ENCODE measurements at places on chromosomes 6 and 20.

GRCh38 chr6:82616386-82617028 is 252.9 kb downstream of the TPBG start:
- no peak for DNase-seq

GRCh38 chr6:130859161-130859867 is 32.1 kb downstream of the SMLR1 start:
- DNase-seq: no peak

DNA sequence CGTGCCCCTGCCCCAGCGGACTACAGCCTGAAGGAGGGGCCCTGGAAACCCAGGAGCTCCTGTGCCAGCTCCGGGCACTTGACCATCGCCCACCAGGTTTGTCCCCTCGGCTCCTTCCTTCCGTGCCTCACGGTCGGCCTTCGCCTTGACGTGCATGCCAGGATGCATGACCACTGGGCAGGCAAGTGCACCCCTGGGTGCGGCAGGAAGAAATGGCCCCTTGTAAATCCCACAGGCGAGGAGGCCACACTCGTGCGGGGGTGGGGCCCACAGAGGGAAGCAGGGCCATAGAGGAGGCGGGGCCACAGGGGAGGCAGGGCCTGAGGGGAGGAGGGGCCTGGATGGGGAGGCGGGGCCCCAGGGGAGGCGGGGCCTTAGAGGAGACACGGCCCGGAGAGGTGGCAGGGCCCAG is 81.7 kb downstream of the YTHDF1 start:
- no peak for DNase-seq

DNA sequence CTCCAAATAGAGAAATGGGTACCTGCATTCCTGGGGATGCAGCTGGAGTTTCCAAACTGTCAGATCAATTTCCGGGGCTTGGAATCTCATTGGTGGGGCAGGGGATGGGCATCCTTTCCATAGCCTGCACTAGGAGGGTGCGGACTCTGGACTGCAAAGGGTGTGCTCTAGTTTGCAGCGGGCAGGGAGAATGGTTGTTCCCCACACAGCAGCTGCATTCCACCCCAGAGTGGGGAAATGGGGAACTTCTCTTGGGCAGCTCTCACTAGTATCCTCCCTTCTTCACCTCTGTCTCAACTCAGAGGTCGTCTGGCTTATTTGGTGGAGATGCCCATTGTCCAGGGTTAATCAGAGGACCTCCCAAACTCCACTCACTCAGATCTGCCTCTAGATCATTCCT is 34.5 kb upstream of the CDKN1A start:
- DNase-seq: no peak

GRCh38 chr20:6347916-6348315 is 225.1 kb upstream of the FERMT1 start:
- no peak for DNase-seq

GRCh38 chr20:10875653-10876052 is 201.9 kb upstream of the JAG1 start:
- DNase-seq: no peak

GRCh38 chr6:116895935-116896334 is 18.9 kb downstream of the RFX6 start:
- DNase-seq: peak; percentile 11

GRCh38 chr6:31125162-31125561 is 4.9 kb upstream of the CDSN start:
- no peak for DNase-seq

DNA sequence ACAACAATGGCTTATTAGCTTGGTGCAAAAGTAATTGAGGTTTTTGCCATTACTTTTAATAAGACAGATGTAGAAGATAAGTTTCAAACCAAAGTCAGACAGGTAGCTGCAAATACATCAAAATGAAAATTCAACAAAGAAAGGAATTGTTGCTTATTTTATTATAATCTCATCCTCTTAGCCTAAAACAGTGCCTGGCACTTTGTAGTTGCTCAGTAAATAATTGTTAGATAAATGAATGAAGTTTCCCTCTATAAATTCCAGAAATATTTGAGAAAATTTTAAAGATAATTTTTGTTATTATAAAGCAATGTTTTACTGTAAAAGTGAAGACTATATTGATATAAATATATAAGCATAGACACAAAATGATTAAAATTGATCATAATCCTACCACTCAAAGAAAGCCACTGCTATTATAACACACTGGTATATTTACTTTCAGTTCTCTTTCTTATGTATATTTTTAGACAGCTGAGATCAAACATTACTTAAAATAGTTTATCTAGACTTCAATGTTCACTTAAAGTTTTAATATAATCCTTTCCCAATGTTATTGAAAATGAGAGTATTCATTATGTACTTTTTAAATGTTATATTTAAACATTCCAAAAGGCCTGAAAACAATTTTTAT is 42.5 kb downstream of the SESN1 start:
- no peak for DNase-seq

DNA sequence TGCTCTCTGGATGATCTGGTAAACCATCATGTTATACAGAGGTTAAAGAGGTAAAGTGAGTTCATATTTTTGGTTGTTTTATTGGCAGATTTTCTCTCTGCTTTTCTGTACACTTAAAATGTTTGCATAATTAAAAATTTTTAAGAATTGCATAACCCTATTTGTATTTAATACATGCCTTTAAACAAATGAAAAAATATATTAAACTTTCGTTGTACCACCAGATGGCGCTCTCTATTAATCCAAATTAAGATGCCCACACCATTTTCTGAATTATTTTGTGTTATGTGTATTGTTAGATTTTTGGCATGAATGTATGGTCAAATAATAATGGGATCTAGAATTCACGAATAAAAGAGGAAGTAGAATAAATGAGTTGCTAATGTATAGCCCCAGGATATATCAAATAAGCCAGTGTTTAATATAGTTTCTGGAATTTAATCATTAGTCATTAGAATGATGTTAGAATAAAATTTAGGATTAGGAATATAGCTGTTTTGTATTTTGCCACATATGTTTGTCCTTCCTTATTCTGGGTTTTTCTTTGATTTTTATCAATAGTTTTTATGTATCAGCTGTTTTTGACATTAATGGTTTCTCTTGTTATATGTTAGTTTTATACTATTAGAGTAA is 38.9 kb downstream of the SMAP1 start:
- no peak for DNase-seq

DNA sequence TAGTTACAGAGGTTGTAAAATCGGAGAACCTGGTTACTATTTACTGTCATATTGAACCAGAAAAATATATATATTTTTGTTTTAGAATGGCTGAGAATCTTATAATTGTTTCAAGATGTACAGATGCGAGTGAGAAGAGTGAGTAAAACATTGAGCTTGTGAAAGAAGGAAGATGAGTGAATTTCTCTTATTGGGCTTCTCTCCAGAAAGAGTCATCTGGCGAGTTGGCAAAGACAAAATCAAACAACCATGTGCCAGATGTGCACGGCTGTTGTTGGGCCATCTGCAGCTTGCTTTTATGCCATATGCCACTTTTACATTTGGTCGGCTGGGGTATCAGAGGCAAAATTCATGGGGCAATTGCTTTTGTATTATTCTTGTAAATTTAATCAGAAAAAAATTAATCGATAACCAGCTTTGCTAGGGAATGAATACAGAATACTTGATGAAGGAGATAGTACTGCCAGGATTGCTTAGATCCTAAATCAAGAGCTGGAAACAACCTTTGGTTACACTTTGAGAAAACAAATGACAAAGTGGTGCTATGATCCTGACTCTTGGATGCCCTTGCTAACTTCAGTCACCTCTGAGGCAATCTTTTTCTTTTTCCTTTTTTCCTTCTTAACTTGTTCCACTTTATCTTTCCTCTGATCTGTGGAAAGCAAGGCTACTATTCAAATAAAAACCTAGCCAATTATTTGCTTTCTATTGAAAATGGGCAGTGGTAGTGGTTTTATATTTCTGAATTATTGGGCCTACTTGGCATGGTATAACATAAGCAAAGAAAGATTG is 97.1 kb upstream of the GRIK2 start:
- DNase-seq: peak; percentile 39

Measured in LNCaP clone FGC (cell line).